GM12864 (cell line): ENCODE measurements at places on chromosomes 11 and 22.

DNA sequence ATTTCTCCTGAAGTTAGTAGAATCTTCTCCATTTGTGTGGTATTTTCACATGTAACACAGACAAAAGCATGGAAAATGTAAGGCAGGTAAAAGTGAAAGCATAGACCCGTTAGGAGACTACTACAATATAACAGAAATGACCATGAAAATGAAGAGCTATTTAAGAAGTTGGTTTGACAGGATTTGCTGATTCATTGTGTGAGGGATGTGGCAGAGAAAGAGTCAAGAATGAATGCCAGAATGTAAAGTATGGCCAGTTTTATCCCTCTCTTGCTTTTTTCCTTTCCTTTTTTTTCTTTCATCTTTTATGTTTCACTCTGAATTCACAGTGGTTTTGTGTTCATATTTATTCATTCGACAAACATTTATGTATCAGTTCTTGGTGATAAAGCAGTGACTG lies 115.9 kb downstream of the ARFGAP2 start:
- no peak for DNase-seq

- DNase-seq, result no peak
These were observed 102.3 kb upstream of the CEP126 start for GRCh38 chr11:101812546-101812945.

DNA sequence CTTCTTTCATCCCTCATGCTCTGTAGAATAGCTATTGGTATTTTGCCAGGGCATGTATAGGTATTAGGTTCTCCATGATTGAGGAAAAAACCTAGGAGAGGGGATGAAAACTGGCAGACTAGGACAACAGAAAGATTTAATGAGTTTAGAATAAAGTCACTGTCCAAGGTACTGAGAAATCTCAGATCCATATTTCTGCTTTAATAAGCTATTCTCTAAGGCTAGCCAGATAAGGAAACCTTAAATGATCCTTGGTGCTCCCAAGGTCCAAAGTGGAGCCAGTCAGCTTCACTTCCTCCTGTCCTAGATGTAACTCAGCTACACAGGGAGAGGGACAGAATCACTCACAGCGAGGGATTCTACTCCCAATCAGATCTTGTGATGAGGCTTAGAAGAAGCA lies 13.7 kb upstream of the CSNK2A3 start:
- no peak for DNase-seq

DNA sequence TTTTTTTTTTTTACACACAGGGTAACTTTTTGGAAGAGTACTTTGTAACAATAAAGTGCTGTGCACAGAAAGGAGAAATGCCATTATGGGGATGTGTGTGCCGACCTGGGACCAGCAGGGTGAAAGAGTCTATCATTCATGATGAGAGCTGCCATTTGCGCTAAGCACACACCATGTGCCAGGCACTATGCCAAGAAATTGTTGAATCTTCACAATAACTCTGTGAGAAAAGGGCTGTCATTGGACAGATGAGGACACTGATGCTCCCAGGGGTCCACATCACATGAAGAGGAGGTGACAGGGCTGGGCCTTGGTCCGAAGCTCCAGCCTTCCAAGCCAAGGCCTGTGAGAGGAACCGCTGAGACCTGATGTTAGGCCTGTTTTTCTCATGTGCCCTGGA lies 5.6 kb downstream of the DUSP18 start:
- DNase-seq, result no peak

- DNase-seq, result no peak
These were observed 131.0 kb downstream of the MICAL2 start for GRCh38 chr11:12241401-12241800.
